ENCODE measurements at places on chromosomes 12 and 14.

DNA sequence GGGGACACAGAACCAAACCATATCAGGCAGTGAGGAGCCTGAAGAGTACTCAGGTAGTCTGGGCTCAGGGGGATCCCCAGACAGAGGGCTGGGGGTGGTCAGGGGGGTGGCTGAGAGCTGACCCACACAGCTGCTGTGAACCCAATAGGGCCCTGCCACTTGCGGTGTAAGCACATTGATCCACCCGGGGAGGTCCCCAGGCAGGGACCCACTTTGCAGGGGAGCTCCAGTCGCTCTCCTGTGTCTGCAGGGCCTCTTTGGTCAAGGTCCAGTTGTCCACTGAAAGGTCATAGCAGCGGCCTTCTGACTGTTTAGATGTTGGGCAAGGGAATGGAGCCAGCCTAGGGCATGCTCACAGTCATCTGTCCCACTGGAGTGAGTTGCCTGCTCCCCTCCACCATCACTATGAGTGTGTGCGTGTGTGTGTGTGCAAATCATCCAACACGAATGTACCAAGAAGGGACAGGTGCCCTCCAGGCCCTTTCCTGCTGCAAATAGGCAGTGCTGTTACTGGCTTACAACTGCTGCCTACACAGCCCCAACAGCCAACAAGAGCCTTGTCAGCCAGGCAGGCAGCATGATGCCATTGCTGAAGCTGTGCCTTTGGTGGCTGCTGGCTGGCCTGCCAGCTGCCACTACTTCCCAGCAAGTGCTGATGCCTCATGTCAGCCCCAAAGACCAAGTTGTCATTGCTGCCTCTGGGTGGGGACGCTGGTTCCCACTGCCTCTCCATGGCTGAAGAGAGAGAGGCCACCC is 71.3 kb downstream of the TSPAN11 start:
- no peak for DNase-seq

DNA sequence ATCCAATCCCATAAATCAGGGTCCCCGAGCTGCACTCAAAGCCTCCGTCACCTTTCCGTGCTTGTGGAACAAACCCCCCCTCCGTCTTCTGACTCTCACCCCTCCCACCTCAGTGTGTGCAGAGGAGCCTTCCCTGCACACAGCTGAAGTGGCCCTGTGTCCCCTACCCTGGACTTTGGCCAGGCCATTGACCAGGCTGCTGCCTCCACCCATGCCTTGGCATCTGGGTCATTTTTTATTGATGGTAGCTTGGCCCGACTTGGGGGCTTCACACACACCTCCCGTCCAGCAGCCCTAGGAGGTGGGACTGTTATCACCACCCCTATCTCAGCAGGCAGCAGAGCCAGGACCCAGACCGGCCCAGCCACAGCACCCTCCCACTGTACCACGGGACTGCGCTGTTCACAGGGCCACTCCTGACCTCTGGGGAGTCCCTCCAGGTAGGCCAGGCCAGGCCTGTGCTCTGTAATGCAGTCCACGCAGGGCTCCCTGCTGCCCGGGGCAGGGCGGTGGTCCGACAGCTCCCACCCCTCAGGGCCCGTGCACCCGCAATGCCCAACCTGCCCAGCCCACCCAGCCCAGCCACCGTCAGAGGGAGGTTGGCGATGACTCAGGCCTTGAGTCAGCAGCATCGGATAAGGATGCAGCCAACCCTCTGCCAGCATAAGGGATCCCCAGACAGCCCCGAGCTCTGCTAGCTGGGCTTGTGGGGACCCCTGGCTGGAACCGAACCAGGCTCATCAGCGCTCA is 9.2 kb upstream of the INF2 start:
- DNase-seq = no peak

DNA sequence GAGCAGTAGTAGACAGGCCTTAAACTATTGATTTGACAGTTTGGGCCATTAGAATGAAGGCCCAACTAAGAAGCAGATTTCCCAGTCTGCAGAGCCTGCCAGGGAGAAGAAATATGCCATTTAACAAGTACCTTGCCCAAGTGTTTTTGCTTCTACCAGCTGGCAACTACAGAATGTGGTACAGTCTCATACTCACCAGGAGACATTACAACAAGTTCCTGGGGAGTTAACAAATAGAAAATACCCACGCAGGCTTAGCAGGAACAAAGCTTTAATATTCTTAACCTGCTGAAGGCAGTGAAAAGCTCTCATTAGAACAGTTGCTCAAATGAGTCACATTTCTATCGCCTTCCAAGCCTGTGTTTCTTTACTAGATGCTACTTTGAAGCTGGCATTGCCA is 241.0 kb downstream of the TMEM117 start:
- DNase-seq = no peak

GRCh38 chr12:90167518-90168208 is 459.0 kb upstream of the ATP2B1 start:
- DNase-seq = no peak

GRCh38 chr12:69511469-69512267 is 41.5 kb downstream of the FRS2 start:
- no peak for DNase-seq

DNA sequence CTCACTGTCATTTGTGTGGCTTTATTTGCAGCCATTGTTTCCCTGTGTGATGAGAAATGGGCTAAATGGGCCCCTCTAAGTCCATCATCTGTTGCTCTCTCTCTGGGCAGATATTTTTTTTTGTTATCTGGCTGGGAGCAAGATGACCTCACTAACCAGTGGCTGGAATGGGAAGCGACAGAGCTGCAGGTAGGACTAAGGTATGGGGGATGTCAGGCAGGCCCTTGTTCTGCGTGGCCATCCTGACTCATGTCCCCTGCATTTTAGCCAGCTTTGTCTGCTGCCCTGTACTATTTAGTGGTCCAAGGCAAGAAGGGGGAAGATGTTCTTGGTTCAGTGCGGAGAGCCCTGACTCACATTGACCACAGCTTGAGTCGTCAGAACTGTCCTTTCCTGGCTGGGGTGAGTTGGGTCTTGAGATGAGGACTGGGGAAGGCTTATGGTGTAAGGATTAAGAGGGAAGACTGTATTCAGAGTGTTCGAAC is 1.3 kb downstream of the MARS1 start:
- no peak for DNase-seq

- no peak for DNase-seq
Observed at GRCh38 chr14:69561893-69562292, 12.8 kb downstream of the CCDC177 start.

DNA sequence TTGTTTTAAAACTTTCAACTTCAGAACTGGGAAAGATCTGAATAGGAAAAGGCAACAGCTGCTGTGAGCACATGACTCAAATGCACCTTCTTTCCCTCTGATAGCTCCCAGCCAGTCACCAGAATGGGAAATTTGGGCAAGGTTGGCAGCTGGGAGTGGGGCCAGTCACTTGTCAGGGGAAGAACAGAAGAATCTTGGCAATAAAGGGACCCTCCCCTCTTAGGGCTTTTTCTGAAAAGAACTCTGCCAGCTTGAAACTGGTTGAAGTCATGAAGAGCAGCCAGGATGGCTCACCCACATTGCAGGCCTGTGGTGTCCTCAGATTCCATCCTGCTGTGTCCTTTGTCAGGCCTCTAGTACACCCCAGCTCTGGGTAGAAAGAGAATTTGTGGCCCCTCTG is 10.3 kb upstream of the RIC8B start:
- DNase-seq = no peak

GRCh38 chr12:106080791-106081170 is 58.0 kb downstream of the NUAK1 start:
- DNase-seq = no peak

- no peak for DNase-seq
Observed at GRCh38 chr14:23437133-23438100, 2.0 kb upstream of the MYH7 start.

GRCh38 chr14:35985474-35986218 is 159.5 kb downstream of the BRMS1L start:
- DNase-seq = no peak

DNA sequence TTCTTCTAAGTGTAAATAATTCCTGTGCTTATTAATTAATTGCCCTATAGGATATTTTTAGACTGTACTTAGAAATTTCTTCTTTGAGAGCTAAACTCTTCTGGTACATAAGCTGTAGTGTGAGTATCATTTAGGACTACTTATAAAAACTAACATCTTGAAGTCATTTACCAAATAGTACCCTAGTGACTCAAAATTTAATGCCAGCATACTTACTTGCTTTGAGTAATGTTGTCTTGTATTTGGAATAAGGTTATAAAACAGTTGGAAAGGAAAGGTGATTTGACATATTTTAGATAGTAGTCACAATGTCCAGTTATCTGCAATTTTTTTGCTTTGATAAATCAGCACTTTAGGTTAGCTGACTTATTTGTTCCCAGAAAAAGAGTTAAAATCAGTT is 39.1 kb downstream of the SPATA7 start:
- no peak for DNase-seq

Data from stimulated activated CD8-positive, alpha-beta memory T cell treated with anti-CD3 and anti-CD28 coated beads, Interleukin-2, amount 100 ng/mL, for 1 hour (primary cell).